ENCODE measurements at places on chromosomes 1 and 21.

- peak; percentile 19 for DNase-seq
Measured at GRCh38 chr21:43306911-43307676, 119.8 kb downstream of the SIK1 start.

DNA sequence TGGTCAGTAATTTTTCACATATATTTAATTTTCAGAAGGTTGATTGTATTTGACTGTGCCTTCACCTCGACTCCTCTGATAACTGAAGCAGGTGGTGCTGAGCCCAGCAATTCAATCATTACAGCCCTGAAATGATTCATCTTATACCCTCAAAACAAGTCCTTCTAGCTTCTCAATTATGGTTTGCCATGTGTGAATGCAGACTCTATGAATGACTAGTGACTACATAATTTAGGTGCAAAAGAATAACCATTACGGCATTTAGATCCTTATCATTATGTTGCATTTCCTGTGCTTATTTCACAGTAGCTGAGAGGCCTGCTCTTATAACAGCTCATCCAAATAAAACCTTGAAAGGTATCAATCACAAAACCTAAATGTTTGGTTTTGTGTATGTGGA lies 54.0 kb upstream of the COL11A1 start:
- no peak for DNase-seq

- DNase-seq: peak; percentile 38
Measured at GRCh38 chr1:91856996-91857395, 29.0 kb downstream of the TGFBR3 start.

GRCh38 chr1:165313903-165314302 lies 42.6 kb downstream of the LMX1A start:
- no peak for DNase-seq

DNA sequence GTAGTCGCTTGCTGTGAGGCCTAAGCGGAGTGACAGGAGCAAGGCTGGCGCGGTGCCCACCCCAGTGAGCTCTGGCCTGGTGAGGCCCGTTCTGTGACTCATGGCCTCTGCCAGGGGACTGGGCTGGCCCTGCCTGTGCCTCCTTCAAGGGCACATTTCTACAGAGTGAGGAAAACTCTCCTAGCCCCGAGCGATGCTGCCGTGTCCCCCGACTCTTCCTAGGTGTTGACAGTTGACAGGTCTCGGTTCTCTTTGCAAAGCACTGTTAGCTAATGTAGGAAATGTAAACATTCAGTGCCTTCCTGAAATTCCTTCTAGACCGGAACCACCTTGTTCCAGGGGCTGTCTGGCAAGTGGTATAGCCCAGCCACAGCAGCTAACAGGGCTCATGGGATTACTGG lies 43.9 kb downstream of the ABCG1 start:
- DNase-seq: peak; percentile 11

DNA sequence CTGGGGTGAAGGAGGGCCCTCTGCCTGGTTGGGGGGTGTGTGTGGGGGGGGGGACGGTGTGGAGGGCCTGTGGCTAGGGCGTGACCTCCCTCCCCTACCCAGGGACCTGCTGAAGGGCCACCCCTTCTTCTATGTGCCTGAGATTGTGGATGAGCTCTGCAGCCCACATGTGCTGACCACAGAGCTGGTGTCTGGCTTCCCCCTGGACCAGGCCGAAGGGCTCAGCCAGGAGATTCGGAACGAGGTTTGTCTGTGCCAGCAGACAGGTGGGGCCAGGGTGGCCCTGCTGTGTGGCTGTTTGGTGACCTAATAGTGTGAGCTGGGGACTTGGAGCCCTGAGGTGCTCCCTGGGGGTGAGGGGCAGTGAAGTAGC lies 43.9 kb downstream of the COQ8A start:
- DNase-seq: no peak

GRCh38 chr1:111696330-111696729 lies 42.9 kb downstream of the INKA2 start:
- DNase-seq: no peak

GRCh38 chr1:14682941-14683621 lies 84.6 kb downstream of the KAZN start:
- DNase-seq: no peak

DNA sequence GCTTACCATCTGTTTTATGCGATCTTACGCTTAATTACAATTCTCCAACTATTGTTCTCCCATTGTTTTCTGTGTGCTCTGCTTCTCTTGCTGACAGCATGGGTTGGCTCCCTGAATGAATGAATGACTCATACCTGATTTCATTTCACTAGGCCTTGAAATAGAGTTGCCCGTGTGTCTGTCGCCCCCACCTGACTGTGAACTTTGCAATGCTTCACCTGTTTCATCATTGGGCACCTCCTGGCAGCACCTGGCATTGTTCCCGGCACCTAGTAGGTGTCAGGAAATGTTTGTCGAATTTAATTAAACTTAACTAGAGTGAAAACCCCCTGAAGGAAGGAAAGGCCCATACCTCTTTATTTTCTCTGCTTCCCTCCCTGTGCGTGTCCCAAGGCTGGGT lies 120.5 kb upstream of the KLHDC7A start:
- DNase-seq: no peak

GRCh38 chr1:151428068-151428467 lies 28.7 kb downstream of the PSMB4 start:
- no peak for DNase-seq

DNA sequence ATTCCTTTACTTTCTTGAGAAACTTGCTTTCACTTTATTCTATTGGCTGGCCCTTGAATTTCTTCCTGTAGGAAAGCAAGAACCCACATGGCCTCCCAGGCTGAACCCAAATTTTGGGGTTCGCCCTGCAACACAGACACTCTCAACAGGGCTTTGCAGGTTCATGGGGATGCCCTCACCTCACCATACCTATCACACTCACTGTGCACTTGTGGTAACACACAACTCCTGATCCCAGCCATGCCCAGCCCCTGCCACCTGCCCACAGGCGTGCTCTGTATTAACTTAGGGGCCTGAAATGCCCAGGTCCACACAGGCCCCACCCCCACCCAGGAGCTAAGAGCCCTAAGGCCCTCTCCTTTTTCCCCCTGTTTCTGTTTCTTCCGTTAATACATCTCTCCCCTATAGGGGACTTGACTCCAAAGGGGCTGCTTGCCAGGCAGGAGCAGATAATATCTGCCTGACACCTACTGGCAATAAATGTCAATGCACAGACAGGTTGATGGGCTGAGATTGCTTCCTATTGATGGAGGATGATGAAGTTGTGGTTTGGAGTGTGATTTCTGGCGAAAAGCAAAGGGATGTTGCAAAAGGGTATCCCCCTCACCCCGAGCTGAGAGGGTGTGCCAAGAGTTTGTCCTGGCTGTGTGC lies 171.5 kb downstream of the AJAP1 start:
- DNase-seq: peak; percentile 55

- DNase-seq: no peak
Measured at GRCh38 chr1:74592580-74593355, 80.4 kb upstream of the LRRC53 start.

DNA sequence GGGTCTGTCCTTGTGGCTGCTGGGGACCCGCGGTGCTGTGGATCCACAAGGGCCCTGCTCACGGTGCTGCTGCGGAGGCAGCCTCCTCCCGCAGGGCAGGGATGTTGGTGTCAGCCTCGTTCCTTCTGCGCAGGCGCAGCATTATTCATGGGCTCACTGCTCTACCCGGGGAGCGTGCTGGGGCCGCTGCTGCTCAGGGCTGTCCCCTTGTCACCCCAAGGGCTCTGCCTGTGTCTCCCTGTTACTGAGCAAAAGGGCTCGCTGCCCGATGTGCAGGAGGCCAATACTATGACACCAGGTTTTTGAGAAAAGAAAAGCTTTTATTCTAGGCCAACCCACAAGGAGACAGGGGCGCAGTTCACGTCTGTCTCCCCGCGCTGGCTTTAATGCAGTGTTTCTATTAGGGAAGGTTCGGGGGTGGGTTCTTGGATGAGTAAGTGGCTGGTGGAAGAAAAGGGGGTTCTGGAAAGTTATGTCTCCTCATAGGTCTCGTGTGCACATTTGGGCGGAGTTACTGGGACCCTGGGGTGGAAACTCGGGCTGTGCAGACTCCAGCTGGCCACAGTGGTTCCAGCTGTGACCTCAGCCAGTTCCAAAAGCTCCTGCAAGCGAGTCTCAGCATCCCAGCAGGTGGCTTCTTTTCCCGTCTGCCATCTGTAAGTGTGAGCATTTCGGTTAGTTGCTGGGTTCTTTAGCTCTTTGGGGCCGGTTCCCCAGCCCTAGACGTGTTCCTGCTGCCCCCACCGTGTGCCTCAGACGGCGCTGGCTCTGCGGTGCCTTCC lies 40.8 kb upstream of the LRRC3 start:
- no peak for DNase-seq

DNA sequence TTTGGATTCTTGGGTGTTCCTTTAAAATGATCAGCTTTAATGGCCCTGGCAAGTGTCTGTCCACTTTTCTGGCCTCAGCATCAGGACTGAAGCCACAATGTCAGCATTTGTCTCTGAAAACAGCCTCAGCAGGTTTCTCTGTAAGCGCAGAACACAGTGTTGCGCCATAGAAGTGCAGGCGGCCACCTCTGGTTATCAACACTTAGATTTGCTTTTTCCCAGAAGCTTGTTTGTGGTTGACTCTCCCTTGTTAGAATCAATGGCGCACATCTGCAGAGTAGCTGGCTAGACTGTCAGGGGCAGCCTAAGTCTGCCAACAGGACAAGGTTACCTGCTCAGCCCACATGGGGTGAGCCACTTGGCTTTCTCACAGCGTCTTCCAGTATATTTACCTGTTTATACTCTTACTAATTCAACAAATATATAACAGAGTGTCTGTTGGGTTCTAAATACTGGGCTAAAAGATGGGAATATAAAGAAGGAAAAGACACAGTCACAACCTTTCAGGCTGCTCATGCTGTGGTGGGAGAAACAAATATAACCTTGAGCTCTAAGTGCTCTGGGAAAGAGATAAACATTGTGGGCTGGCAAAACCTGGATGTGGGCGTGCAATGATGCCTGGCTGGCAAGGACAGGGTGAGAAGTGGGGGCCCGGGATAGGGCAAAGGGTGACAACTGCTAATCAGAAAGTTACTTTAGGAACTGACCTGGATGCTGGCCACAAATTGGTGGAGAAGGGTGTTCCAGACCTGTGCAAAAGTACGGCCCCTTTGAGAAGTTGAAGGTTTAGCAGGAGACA lies 149.3 kb upstream of the KIAA0040 start:
- DNase-seq: no peak

GRCh38 chr21:45555251-45555556 lies 13.0 kb upstream of the SLC19A1 start:
- no peak for DNase-seq

GRCh38 chr1:41805771-41806471 lies 112.8 kb downstream of the HIVEP3 start:
- DNase-seq: no peak

DNA sequence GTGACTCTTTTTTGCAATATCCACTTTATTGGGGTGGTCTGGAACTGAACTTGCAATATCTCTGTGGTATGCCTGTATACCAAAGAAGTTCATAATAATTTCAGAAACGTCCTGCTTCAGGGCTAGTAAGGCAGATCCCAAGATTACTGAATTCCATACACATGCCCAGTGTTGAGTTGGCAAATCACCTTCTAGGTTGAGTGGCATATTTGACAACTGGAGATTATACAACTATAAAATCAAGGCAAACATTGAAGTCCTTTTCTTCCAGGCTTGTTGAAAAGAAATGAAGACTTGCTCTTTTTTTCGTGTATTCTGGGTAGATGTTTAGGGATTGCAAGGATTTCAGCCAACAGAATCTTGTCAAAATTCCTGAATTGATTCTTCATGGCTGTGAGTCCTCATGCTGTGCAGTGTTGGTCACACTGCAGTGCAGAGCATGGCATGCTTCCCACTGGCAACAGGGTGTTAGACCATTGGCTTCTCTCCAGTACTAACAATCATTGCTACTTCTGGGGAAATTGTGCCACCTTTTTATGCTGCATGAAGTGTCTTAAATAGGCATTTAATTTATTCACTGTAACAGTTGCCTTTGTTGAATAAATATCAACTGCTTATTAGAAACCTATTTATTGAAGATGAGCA lies 367.1 kb upstream of the ADGRL4 start:
- DNase-seq: peak; percentile 19

GRCh38 chr1:69845655-69846054 lies 277.9 kb downstream of the LRRC7 start:
- DNase-seq: no peak

- DNase-seq: no peak
Measured at GRCh38 chr21:44513389-44514217, 26.4 kb downstream of the KRTAP10-1 start.

DNA sequence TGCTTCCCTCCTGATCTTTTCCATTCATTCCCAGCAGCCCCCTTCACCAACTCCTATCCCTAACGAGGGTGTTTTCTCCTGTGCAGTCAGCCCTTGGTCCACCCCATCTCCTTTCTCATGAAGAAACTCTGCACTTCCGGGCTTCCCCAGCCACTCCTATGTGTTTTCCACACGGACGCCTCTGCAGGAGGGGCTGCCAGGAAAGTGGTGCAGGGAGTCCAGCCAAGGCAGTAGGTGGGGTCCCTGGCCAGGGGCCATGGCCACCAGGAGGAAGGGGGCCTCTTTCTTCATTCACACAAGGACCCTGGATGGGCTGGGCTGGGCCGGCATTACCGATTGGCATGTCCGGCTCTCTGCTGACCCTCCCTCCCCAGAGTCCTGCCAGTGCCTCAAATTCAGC lies 72.8 kb upstream of the EFHD2 start:
- no peak for DNase-seq

All from fibroblast of skin of right biceps (primary cell).